ENCODE measurements at places on chromosomes 7 and 10.

GRCh38 chr7:157673573-157673972, 336.8 kb downstream of the DNAJB6 start:
- DNase-seq: no peak

- DNase-seq: no peak
Measured at GRCh38 chr10:12369982-12370381, 20.6 kb downstream of the CAMK1D start.

DNA sequence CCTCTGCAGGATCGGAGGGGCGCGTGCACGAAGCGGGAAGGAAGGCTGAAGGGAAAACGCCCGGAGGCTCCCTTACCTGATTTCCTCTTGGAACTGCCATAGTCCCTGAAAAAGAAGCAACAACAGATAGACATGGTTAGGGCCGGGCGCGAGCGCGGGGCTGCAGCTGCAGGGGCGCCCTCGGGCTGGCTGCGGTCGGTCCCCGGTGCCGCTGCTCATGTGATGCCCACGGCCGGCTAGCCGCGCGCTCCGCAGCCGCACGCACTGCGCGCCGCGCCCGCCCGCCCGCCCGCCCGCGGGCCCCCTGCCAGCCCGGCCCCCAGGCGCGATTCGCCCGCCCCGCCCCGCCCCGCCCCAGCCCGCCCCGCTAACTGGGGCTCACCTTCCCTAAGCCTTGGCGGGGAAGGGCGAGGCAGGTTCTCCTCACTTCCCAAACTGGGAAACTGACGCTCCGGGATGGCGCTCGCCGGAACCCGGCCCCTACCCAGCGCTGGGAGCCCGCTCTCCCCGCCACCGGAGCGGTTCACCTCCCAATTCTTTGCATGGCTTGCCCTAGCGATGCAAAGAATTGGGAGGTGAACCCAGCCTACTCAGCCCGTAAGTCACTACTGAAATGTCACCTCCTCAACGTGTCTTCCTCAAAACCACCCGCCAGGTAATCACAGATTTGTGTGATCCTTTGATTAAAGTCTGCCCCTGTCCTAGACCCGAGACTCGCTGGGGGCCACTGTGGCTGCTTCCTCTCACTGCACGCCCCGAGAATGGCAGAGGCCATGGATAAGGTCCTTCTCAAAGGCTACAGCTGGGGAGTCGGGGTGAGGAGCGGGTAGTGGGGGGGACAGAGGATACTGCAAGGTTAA, 162.2 kb downstream of the SH3PXD2A start:
- DNase-seq: no peak

DNA sequence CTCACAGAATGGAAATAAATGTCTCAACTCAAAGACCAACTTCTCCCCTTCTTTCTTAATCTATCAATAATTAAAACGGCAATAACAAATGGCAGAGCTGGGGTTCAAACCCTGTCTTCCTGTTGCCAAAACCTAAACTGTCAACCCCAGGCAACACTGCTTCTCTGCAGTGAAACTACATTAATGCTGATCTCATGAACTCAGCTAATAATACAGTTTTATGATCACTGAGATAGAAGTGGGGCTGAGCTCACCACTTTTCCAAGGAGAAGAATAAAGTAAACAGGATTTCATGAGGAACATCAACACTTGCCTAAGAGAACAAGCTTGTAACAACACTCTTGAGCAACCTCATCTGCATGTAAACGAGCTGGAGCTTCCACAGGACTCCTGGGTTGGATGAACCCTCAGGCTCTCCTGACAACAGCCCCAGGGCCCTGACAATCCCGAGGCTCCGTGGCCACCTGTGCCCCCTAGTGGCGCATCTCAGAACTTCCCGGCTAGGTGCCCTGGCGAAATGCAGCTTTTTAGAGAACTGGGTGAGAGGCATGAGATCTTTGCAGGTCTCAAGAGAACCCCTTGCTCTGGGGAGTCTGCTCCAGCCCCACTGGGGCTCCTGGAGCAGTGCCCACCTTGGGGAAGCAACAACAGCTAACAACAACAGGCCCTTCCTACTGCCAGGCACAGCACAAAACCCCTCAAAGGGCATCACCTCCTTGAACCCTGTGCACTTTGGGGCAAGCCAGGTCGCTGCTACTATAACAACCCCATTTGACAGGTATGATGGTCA, 169.3 kb downstream of the SH3PXD2A start:
- peak; percentile 74 for DNase-seq
